ENCODE measurements at places on chromosomes 11 and 22.

- DNase-seq, result no peak
These were observed 147.3 kb downstream of the CCDC34 start for GRCh38 chr11:27215471-27216269.

DNA sequence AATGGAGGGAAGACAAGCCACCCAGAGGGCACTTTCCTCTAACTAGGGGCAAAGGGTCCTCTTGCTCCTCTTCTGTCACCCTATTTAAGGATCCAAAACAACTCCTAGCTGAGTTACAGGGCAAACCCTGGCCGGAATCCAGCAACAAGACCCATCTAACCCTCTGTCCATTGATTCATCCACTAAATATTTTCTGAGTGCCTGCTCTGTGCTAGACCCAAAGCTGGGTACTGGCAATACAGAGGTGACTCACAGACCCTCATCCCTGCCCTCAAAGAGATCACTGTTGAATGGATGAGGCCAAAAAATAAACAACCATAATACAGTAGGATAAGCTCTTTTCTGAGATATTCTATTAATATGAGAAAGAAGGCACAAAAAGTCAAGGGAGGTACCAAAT lies 4.3 kb upstream of the GALNT18 start:
- DNase-seq, result peak; percentile 74

- no peak for DNase-seq
These were observed 68.1 kb upstream of the BID start for GRCh38 chr22:17842386-17842785.

DNA sequence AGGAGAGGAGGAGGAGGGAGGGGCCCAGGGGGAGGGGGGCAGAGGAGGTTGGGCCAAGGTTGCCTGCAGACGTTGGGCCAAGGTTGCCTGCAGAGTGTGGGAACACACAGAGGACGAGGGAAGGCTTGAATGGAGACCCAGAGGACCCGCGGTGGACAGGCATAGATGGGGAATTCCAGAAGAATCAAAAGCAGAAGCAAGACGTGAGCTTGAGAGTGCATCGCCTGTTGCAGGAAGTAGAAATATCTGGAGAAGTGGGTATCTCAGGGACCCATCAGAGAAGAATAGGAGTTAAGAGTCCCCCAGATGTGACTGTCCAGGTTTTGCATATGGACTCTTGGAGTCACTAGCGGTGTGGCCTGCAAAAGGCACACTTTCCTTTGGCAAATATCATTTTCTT lies 670.2 kb downstream of the TBC1D22A start:
- no peak for DNase-seq

DNA sequence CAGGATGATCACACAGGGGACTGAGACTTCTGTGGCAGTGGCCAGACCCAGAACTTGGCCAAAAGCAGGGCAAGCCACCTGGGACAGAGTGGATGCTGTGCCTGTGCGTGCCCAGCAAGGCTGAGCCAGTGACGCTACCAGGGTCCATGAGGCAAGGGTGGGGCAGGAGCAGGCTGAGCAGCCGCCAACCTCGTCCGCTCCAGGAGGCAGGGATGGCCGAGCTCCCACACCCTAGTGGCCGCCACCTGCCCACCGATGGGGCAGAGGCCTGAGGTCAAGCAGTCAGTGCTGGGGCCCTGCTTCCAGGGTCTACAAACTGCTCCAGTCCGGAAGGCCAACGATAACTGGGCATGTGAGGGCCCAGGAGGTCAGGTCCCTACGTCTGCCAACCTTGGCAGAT lies 7.3 kb downstream of the KRTAP5-9 start:
- no peak for DNase-seq

DNA sequence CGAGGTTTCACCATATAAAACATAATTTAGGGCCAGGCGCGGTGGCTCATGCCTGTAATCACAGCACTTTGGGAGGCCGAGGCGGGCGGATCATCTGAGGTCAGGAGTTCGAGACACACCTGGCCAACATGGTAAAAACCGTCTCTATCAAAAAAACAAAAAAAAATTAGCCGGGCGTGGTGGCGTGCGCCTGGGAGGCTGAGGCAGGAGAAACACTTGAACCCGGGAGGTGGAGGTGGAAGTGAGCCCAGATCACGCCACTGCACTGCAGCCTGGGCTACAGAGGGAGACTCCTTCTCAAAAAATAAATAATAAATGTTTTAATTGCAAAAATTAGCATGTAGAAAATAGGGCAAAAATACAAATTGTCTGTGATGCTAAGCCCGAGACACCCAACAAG lies 993 bp upstream of the SFI1 start:
- no peak for DNase-seq

DNA sequence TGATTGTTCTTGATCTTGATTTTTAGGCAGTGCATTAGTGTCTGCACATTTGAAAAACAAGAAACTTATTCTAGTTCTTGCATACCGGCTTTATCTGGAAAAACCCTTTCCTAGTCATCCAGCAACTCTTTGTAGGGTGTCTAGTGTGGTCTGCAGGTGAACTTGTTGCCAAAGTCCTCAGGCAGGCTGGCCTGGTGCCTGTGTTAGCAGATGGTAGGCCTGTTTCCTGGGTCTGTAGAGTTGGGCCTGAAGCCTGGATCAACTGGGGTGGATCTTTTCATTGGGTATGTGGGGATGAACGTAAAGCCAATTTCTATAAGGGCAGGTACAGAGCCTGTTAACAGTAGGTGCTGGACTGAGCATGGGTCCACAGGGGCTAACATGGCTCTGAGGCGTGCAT lies 5.6 kb upstream of the GLYATL1 start:
- DNase-seq, result no peak

- DNase-seq, result no peak
These were observed 82.4 kb upstream of the BIRC3 start for GRCh38 chr11:102234779-102235439.

GRCh38 chr22:35299217-35299672 lies 449 bp upstream of the TOM1 start:
- no peak for DNase-seq

- DNase-seq, result no peak
These were observed 987.4 kb upstream of the CCDC90B start for GRCh38 chr11:84273541-84273940.

GRCh38 chr22:46088541-46089311 lies 61.6 kb upstream of the PPARA start:
- no peak for DNase-seq

DNA sequence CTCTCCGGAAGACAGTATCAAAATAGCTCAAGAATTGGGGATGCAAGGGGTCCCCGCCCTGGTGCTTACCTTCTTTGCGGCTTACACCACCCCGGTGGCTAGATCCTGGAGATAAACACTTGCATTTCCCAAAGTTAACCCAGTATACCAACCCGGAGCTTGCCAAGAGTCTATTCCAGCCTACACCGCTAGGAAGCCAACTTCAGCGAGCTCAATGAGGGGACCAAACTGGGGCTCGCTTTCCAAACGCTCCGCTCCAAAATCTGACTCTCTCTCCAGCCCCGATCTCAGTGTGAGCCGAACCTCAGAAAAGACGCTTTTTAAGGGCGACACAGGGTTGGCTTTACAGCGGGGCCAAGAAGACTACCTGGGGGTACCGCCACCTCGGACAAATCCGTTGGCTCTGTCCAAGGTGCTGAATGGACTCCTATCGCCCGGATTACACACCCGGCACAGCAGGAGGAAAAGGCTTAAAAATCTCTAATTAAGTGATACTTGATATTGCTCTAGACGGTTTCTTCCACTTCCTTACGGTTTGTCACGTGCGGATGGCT lies 20.1 kb upstream of the BDNF start:
- DNase-seq, result no peak

- no peak for DNase-seq
These were observed 174.2 kb upstream of the PDGFD start for GRCh38 chr11:104338186-104338585.

GRCh38 chr11:79100093-79100910 lies 340.5 kb downstream of the TENM4 start:
- DNase-seq, result no peak

GRCh38 chr11:94130298-94131046 lies 1.8 kb downstream of the PANX1 start:
- DNase-seq, result no peak

GRCh38 chr22:22465094-22465602 lies 43.4 kb downstream of the ZNF280B start:
- no peak for DNase-seq

DNA sequence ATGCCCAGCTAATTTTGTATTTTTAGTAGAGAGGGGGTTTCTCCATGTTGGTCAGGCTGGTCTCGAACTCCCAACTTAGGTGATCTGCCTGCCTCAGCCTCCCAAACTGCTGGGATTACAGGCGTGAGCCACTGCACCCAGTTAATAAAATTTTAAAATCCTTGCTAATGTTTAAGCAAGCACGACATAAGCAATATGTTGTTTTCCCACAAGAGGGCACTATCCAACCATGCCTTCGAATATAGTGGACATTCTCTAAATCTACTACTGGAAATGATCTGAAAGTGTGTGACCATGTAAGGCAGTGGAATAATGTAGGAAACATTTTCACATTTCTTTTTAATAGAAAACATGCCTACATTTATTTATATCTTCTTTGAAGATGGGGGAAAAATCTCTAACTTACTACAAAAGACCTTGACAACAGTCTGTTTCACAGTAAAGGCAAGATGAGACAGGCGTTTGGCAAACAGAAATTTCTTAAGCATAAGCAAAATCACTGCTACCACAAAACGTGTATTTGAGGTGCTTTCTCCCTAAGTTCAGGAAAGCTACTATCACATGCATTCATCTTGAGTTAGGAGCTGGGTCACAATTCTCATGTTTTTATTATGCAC lies 38.2 kb downstream of the PITPNB start:
- peak; percentile 39 for DNase-seq

DNA sequence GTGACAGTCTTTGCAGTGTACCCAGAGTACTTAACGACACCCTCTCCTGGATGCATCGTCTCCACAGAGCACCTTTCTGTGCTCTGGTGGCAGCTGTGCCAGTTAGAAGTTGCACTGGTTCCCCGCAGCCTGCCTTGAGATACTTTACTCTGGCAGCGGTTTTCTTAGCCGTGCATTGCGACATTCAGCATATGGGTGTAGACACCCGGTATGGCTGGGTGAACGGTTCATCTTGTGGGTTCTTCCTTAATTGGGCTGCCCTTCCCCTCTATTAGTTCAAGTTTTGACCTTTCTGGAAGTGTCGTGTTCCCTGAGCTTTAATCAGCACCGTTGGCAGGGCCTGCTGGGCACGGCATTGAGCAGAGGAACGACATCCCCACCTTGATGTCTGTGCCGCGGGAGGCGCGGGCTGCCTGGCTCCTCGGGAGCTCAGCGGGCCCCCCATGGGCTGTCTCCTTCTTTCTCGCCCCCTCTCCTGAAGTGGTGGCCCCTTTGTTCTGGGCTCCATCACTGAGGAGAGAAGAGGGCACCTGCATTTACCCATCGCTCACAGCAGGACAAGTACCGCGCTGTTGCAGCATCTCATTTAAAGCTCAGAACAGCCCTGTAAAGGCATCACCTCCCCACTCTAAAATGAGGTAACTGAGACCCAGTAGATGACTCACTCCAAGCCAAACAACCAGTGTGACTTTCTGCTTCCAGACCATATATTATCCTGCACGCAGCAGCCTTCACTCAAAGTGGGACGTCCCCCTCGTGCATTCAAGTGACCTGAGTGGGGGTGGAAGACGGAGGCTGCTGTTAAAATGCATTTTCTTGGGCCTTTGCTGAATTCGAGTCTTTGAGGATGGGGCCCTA lies 13.3 kb downstream of the FAM83F start:
- DNase-seq, result no peak

- DNase-seq, result no peak
These were observed 42.2 kb downstream of the UBASH3B start for GRCh38 chr11:122697636-122698167.

- DNase-seq, result peak; percentile 43
These were observed 18.4 kb downstream of the TUB start for GRCh38 chr11:8099291-8099899.

GRCh38 chr11:75380716-75381420 lies 18.4 kb upstream of the RPS3 start:
- no peak for DNase-seq

- no peak for DNase-seq
These were observed 21.7 kb downstream of the PTPN5 start for GRCh38 chr11:18769802-18770456.

- DNase-seq, result no peak
These were observed 663.0 kb downstream of the KCNA4 start for GRCh38 chr11:29353833-29354232.

DNA sequence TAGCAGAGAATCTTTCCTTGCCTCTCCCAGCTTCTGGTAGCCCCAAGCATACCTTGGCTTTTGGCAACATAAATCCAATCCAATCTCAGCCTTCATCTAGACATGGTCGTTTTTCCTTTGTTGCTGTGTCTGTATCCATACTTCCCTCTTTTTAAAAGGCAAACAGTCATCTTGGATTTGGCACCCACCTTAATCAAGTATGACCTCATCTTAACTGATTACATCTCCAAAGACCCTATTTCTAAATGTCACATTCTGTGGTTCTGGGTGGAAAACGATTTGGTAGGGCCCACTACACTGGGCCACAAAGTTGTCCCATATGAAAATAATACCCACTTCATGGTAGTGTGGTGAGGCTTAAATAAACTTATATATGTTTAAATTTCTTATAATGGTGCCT lies 852 bp downstream of the BUD13 start:
- no peak for DNase-seq

DNA sequence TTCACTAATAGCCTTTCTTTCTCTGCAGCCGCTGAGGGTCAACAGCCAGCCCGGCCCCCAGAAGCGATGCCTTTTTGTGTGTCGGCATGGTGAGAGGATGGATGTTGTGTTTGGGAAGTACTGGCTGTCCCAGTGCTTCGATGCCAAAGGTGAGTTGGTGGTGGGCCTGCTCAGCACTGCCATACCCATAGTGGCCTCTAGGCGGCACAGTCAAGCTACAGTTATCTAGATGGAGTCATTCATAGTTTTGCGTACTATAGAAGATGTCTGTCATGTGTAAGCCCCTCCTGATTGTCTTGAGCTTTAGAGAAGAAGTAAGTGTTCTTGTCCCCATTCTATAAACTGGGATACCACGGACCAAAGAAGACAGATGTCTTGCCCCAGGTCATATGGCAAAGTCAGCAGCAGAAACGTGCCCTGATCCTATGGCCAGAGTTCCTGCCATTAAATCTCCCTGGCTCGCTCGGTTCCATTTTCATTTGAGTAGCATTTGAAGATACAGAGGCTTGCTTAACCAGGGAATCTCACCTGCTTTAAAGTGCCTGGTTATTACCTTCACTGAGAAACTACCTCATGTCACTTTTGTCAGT lies 42.1 kb upstream of the CRTAM start:
- DNase-seq, result no peak

DNA sequence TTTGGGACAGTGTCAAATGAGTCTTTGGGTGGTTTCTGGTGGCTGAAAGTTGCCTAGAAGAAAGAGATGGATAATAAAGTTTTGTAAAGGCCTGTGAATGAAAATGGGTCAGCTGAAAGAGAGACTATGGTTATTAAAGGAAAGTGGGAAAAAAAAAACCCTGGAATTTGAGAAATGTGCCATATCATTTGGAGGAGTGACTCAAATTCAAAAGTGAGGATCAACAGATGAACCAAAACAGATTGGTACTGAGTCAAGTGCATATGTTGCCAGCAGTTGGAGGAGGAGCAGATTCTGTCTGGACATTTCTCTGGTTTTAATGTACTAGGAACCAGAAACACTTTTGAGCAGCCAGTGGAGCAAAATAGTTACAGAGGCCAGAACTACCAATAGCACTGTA lies 339.8 kb downstream of the KCNA4 start:
- DNase-seq, result peak; percentile 42

GRCh38 chr11:71572811-71573210 lies 7.4 kb downstream of the KRTAP5-10 start:
- DNase-seq, result no peak

All from HS-27A (cell line).